Umbilical cord (tissue), 2 donors: ENCODE measurements at places on chromosomes 16 and 17.

DNA sequence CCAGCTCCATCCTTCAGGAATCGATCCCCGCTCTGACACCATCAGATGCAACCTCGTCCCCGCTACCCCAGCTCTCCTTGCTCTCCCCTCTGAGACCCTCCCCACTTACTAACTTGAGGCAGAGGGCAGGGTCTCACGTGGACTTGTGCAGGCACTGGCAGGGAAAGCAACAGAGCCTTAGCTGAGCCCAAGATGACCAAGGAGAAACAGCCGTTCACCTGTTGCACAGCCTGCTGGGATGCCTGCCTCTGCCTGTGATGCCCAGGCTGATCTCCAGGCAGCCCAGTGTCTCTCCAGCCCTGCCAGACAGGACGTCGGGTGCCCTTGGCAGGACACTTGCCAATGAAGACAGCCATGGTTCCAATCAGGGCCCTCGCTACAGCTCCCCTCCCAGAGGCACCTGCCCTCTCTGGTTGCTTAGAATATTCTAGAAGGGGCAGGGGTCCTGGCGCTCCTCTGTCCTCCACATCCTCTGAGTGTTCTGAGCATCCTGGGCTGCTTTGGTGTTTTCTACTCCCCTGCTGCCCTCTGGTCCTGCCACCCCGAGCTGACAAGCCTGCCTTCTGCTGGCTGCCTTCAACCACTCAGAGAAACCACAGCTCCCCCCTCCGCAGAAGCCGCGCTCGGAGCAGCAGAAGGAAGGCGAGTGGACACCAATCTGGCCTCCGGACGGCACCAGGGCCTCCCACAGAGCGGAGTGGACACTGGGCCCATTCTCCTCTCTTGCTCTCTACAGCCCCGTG is 6.7 kb downstream of the CEP295NL start:
- no peak for DNase-seq

GRCh38 chr16:35841632-35842031 is 2382.2 kb downstream of the TP53TG3F start:
- no peak for DNase-seq

DNA sequence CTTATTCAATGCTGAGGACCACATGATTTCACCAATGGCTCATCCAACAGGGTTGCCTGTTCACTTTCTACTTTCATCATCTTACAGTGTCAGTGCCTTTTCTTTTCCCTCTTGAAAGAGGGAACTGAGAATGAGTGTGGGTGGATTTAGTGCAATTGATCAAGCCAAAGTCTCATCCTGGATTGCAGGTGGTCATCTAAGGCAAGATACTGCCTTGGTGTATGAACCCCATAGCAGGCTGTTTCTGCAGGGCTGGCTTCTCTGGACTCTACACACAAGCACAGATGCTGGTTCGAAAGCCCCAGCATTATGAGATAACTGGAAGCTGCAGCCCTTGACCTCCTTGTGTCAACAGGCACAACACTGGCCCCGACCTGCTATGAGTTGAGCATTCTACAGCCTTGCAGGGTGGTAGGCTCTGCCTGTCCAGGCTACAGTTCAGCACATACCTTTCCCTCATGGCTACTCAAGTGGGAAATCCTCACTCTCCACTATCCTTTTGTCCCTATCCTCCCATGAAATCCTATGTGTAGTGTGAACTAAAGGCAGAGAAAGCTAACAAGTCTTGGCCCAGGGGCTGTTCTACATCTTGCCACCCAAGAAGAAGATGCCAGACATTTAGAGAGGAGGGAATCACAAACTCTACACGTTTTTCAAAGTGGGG is 358.7 kb downstream of the SLC39A11 start:
- DNase-seq, result no peak

DNA sequence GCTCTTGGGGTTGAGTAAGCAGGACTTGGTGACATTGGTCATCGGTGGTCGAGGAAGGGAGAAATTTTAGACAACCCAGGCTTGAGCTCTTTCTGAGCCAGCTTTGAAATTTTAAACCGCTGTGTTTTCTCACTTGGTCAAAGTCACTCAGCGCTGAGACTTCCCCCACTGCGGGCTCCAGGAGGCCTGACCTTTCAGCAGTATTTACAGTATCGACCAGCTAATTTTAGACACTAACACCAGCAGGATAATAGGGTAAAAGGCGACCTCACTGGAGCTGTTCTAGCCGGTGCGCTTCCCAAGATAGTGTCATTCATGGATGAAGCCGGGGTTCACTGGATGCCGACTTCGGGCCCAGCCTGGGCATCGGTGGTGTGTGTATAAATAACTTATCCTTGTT is 29.7 kb upstream of the WSCD1 start:
- DNase-seq, result no peak
